ENCODE measurements at places on chromosomes 5 and 9.
A peak's percentile ranks its signal among the peaks of the same experiment; 100 is the strongest.

- DNase-seq: no peak
These were observed 21.5 kb downstream of the SHB start for GRCh38 chr9:38047301-38048251.

DNA sequence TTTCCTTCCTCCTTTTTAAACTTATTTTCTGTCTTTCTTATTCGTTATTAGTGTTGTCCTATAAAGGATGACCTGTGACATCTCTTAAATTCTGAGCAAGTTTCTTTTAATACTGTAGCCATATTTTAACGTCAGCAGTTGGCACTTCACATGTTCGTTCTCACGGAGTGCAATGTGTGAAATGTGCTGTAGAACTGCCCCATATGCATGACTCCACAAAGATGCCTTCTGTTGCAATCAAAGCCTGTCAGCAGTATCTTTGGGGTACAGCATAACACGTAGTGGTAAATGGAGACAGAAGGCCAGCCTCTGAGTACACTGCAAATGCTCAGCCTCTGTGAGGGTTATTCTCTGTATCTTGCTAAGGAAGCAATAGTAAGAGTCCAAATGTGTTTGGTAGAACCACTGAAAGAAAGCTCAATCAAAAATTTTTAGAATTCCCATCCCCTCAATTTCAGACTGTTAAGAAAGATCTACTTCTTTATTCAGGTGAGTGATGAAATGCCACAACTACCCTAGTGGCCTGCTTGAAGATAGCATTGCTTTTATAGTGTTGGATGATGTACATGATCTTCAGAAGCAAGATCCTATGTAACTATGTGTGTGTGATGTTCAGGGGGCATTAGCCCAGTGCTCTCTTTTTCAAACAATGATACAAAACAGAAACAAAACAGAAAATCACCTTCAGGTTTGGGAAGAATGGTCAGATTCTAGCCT lies 277.7 kb downstream of the TMEM167A start:
- DNase-seq: no peak

GRCh38 chr5:3584724-3585531 lies 10.7 kb upstream of the IRX1 start:
- no peak for DNase-seq

- DNase-seq: peak; percentile 24
These were observed 166.5 kb upstream of the RORB start for GRCh38 chr9:74330487-74331214.

DNA sequence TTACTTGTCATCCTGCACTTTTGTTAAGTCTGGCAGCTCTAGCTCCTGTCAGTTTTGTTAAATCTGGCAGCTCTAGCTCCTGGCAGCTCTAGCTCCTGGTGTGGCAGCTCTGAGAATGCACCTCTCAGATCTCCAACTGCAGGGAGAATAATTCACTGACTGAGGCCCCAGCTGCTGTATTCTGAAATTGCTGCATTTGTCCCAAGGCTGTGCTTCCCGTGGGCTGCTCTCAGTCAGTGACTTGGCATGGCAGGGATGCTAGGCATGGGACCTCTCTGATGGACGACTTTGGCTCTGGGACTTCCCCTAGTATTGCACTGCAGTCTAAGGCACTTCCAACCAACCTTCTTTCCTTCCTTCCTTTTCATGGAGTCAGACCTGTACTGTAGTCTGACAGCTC lies 475.7 kb downstream of the CCDC171 start:
- DNase-seq: no peak

GRCh38 chr5:158521995-158522394 lies 577.7 kb downstream of the EBF1 start:
- DNase-seq: no peak
